Right lobe of liver (tissue), 6 donors: ENCODE measurements at places on chromosomes 2 and 18. TPM values are rescaled to one million over a fixed set of nuclear protein-coding genes. Genes with fewer than 3 reads are reported as not detected.
A peak's percentile ranks its signal among the peaks of the same experiment; 100 is the strongest.

DNA sequence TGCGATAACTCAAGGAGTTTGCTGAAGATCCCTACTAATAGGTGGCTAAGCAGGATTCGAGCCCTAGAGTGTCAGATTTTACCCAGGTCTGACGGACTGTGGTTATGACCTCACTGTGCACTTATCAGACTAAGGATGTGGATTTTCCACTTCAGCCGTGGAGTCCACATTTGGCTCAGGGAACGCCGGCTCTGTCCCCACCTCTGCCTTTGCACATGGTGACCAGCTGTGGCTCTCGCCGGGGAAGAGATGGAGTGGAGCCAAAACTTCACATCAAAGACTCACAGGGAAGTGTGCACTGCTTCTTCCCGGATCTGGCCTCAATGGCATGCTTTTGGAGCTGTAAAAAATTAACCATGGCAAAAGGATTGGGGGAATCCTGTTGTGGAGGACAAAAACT, 249.3 kb upstream of the APCDD1 start:
- DNase-seq = no peak

DNA sequence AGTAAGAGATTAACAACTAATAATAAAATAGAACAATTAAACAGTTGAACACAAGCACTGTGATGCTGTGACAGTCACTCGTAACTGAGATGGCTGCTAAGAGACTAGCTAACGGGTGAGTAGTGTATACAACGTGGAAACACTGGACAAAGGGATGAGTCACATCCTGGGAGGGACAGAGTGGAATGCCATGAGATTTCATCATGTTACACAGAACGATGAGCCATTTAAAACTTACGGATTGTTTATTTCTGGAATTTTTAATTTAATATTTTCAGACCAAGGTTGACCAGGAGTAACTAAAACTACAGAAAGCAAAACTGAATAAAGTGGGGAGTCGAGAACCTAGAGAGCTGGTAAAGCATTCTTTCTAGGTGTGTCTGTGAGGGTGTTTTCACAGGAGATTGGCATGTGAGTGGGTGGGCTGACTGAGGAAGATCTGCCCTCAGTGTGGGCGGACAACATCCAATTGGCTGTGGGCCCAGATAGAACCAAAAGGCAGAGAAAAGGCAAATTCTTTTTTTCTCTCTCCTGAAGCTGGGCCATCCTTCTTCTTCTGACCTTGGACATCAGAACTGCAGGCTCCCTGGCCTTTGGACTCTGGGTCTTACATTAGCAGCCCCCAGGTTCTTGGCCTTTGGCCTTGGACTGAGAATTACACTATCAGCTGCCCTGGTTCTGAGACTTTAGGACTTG, 14.6 kb downstream of the TMSB10 start:
- DNase-seq = peak; percentile 37

- DNase-seq = no peak
Observed at GRCh38 chr18:574149-574860, 5.9 kb upstream of the CETN1 start.

GRCh38 chr2:112542984-112543661, 858 bp downstream of the POLR1B start:
- no peak for DNase-seq

- no peak for DNase-seq
Observed at GRCh38 chr2:69683170-69683971, 39.8 kb upstream of the AAK1 start.

GRCh38 chr2:237025090-237025865, 60.4 kb upstream of the COPS8 start:
- peak; percentile 74 for DNase-seq

GRCh38 chr2:163248376-163249253, 410.0 kb upstream of the KCNH7 start:
- DNase-seq = no peak

DNA sequence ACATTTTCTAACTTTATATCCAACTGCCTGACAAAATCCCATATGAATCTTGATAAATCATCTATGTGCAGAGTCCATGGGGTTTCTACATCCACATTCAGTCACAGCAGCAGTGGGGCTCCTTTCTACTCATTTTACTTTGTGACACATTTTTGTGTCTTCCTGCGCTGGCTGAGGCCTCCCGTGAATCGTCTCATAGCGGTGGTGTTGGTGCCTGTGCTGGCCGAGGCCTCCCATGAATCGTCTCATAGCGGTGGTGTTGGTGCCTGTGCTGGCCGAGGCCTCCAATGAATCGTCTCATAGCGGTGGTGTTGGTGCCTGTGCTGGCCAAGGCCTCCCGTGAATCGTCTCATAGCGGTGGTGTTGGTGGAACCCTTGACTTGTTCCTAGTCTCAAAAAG, 17.0 kb downstream of the SNED1 start:
- DNase-seq = no peak

DNA sequence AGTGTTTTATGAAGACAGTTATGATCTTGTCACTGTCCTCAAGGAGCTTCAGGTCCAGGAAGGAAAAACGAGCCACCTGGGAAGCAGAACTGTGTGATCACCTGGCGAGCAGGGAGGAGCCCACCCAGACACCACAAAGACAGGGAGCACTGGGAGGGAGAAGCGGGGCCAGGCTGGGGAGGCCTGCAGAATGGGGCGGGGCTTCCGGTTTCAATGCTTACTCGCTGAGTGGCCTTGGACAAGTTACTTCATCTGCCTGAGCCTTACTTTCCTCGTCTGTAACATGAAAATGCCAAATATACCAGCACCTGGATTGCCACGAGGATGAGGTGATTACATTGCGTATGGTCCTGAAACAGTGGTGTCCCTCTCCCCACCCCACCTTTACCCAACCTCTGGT, 227.5 kb downstream of the ANKRD30B start:
- DNase-seq = no peak

DNA sequence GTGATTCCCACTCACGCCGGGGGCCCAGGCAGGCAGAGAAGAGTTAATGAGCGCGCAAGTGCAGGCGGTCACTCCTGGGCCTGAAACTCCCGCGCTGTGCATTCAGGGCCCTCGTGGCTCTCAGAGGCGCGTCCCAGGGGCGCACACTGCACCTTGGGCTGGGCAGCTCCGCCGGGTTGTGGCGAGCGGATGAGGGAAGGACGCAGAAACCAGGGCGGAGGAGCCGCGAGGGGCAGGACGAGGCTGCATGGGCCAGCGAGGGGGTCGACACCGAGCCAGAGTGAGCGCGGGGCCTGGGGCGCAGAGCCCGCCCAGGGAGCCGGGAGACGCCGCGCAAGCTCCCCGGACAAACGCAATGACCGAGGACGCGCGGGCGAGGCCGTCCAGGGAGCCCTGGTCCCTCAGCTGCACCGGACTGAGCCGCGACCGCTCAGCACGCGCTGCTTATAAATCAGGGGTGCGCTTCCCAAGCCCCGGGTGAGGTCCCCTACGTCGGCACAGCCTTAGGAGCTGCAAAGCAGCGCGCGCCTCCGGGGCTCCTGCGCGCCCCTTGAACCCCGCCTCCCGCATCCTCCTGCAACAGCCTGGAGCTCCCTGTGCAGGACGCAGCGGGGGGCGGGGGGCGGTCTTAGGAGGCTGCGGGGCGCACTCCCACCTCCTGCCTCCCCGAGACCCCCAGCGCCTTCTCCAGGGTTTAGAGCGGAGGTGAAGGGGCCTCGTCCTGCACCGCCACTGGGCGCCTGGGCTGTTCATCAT, 180.2 kb upstream of the ALKAL2 start:
- DNase-seq = no peak

DNA sequence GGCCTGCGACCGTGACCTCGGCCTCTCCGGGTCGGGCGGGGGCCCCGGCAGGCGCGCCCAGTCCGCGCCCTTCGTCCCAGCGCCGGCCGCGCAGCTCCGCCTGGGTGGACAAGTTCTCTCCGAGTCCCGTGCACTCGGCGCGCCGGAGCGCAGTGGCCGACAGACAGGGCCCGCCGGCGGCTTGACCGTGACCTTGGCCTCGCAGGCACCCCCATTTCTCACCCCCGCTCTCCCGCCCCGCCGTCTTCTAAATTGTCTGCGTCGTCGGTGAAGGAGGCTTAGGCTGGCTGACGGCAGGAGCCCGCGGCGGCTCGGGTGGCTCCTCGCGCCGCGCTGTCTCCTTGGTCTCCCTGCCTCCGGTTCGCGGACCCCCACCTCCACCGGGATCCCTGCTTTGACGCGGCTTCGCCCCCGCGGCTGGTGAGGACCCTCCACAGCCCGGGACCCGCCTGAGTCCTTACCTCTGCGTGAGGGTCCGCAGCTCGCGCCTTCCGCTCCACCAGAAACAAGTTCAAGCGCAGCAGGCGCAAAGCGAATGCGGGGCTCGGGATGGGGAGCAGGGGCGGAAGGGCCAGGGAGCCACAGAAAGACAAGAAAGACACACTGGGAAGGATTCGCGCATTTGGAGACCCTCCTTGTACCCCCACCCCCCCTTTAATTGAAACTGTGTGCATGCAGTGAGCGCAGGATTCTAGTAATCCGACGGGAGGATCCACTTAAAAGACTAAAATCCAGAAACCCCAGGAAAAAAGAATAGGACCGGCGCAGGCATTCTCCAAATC, 4.0 kb downstream of the PTGR3 start:
- DNase-seq = no peak

DNA sequence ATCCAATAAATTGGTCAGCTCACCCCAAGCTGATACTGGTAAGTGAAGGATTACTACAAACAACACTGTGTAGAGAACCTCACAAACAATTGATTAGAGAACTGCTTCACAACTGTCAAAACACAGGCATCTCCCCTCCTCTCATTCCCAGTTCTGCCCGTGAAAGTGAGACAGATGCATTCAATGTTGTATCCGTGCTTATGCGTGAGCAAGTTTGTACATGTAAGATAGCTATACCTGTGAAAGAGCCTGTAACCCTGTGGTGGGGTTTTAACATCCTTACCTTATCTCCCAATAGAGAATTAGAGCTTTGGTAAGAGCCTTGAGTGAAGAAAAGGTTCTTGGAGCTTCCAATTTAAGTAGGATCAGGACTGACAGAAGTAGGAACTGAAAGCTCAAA, 9.1 kb downstream of the MARCHF4 start:
- DNase-seq = no peak

- no peak for DNase-seq
Observed at GRCh38 chr18:12929477-12930083, 18.2 kb upstream of the SEH1L start.

GRCh38 chr18:35571138-35571537, 10.4 kb upstream of the GALNT1 start:
- DNase-seq = no peak

- DNase-seq = no peak
Observed at GRCh38 chr2:67232936-67233335, 164.2 kb upstream of the ETAA1 start.

DNA sequence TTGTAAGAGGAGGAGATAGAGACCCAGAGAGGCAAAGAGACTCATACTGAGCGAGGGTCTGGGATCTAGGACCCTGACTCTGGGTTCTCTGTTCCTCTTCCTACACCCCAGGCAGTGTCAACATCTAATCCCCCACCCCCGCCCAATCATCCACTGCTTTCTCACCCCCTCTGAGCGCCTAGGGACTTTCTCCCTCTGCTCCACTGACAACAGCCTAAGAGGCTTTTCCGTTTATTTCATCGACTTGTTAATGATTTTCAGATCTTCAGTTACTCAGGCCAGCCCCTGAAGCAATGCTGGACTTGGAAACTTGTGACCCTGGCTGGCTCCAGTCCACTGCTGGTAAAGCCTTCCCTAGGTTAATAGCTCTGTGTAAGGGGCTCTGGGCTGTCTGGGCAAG, 65.1 kb downstream of the TFCP2L1 start:
- DNase-seq = no peak

DNA sequence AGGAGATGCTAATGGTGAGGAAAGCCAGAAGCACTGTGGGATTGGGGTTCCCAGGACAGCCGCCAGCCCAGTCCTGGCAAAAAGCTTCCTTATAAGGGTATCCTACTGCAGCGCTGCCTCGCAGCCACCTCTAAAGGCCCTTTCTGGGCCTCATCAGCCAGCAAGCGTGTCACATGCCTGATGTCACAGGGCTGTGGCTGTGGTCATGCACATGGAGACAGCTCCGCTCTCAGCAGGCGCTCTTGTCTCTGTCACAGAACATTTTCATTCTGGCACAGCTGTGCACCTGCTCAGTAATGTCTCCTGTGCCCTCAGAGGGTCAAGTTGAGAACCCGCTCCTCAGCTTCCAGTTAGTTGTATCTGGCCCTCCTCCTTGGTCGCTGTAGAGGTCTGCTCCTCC, 17.7 kb upstream of the MAL start:
- peak; percentile 26 for DNase-seq

NOSTRIN gene
- 9.9 TPM for total RNA-seq

HRH4 gene
- 0.22 TPM for total RNA-seq

IL1RL2 gene
- 1.6 TPM for total RNA-seq

CHRNG gene
- total RNA-seq = not detected

FBXO41 gene
- total RNA-seq = 0.29 TPM

LONRF2 gene
- 2.5 TPM for total RNA-seq

HIBCH gene
- total RNA-seq = 54.4 TPM

SLC8A1 gene
- 8.4 TPM for total RNA-seq

PLA2R1 gene
- 1.1 TPM for total RNA-seq

CYTIP gene
- 4.9 TPM for total RNA-seq
